ENCODE measurements at places on chromosomes 2 and 18.

DNA sequence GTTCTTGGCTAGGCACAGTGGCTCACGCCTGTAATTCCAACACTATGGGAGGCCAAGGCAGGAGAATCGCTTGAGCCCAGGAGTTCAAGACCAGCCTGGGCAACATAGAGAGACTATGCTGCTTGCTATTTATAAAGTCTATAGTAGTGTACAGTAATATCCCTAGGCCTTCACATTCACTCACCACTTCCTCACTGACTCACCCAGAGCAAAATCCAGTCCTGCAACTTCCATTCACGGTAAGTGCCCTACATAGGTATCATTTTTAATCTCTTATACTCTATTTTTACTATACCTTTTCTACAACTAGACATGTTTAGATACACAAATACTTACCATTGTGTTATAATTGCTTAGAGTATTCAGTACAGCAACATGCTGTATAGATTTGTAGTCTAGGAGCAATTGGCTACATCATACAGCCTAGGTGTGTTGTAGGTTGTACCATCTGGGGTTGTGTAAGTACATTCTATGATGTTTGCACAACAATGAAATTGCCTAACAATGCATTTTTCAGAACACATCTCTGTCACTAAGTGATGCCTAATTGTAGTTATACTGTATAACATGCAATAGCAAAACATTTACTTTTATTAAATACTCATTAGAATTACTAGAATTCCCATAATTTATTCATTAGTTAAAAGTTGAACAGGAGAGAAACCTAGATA, 8.8 kb downstream of the DHX57 start:
- no peak for DNase-seq

DNA sequence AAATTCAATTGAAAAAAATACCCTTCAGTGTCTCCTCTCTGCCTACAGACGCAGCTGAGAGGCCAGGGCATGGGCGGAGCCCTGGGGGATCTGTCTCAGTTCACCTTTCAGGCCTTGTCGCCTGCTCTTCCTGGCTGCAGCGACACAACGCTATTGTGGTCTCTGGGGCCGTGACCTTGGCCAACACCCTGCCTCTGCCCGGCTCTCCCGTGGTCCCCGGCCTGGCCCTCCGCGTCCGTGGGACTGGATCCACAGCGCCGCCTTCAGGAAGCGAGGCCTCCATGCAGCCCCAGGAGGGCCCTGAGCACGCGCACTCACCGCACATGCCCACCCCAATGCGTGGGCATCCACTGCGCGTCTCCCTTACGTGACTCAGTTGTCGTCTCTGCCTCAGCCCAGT, 81.1 kb downstream of the MRPS9 start:
- no peak for DNase-seq

- no peak for DNase-seq
These were observed 73.5 kb downstream of the MYO1B start for GRCh38 chr2:191318729-191319078.

DNA sequence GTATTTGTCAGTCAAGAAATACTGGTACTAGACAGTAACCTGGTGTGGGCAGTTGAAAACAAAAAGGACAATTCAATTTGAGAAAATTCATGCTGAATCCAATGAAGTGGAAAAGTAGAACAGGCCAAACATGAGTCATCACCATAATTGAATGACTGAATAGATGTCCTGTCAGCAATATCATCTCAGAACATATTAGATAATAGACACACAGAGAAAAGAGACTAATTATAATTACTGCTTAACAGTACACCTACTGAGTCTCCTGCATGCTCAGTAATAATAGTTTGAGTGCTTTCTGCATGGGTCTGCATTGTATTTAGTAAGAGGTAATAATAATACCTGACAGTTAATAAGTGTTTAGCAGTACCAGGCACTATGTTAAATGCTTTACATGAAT, 138.6 kb upstream of the ZC3H15 start:
- DNase-seq, result no peak

- no peak for DNase-seq
These were observed 221.3 kb upstream of the REV1 start for GRCh38 chr2:99711144-99711543.

DNA sequence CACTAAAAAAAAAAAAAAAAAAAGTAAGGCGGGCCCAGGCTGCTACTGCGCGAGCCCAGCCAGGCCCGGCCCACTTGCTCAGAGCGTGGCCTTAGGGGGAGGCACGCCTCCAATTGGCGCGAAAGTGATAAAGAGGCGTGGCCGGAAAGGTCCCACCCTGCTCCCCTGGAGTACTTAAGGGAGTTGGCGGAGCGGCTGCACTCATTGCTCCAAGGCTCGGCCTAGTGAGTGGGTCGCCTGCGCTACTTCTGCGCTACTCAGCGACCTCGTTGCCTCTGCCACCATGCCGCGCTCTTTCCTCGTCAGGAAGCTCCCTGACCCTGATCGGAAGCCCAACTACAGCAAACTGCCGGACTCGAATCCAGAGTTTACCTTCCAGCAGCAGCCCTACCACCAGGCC, 36.9 kb downstream of the UNC80 start:
- no peak for DNase-seq

DNA sequence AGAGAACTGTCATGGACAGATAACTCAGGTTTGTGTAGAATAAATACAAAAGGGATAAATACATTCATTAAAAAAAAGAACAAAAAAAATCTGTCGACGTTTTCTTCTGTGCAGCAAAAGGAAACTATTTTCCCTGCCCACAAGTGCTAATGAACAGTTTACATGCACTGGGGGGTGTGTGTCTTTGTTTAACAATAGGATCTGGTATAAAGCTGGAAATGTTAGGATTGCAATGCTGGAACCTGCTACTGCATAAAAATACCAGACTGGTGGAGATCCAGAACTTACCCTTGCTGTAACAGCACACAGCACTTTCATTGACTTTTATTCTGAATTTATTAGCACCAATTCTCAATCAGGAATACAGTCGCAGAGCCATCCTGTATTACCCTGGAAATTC, 84.6 kb upstream of the THOC1 start:
- DNase-seq, result no peak

GRCh38 chr2:175156534-175156933, 11.5 kb downstream of the ATF2 start:
- no peak for DNase-seq

GRCh38 chr2:150479075-150479915, 8.2 kb downstream of the RND3 start:
- no peak for DNase-seq

- DNase-seq, result no peak
These were observed 42.3 kb upstream of the SLC66A3 start for GRCh38 chr2:11112870-11113428.

GRCh38 chr2:241459520-241459919, 48.9 kb downstream of the STK25 start:
- DNase-seq, result no peak

- DNase-seq, result no peak
These were observed 68.3 kb upstream of the MYT1L start for GRCh38 chr2:2399396-2399795.

DNA sequence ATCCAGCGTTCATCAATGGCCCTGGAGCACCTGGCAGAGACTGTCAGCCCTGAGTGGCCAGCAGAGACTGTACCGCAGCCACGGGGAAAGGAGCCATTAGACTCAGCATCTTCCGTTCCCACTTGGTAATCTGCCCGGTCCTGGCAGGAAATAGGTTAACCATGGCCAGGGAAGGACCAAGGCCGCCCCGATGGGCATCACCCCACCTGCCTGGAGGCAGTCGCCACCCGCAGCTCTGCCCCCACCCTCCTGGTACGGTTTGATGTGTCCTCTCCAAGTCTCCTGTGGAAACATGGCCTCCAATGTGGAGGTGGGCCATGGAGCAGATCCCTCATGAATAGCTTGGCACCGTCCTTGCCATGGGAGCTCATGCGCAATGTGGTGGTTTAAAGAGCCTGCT, 75.3 kb downstream of the RTP5 start:
- no peak for DNase-seq
